ENCODE measurements at places on chromosomes 3 and 15.

DNA sequence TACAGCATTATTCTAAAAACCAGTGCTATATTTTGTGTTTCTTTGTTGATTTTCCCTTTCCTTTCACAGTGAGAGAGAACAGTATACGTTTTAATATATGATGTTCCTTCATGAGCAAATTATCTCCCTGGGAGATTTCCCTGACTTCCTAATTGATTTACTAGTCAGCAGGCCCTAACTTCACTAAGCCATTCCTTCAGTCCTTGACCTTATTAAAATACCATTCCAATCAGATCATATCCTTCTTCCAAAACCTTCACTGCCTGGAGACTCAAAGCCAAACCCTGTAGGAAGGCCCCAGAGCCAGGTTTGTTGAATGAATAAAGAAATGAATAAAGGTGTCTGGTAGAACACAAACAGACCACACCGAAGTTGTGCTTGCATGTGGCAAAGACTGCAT is 43.8 kb upstream of the ARHGEF3 start:
- DNase-seq, result no peak

GRCh38 chr3:134522541-134522940 is 36.7 kb downstream of the CEP63 start:
- DNase-seq, result no peak

DNA sequence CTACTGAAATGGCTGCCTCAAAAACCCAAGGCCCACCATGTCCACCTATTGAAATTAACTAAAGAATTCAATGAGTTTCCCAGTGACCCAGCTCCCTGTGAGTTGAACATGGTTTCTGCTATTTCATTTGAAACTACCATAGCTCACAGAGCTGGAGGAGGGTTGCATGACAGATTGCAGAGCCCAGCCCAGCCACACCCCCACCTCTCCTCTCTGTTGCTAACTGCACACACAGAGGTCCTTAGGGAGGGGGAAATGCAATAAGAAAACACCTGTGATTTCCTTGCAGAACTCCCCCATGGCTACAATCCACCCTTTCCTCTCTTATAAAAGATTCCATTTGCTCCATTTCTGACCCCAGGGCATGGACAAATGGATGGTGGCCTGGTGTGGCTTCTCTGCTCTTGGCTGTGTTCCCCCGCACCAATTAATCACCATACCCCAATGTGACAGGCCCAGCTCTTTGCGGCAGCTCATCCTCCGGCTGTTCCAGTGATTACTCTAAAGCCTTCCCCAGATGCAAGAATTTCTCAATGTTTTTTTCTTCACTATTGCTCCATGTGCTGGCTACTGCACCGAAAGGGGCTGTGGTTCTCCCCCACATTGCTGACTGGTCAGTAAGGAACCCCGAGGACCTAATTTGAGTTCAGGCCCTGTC is 208.4 kb upstream of the KBTBD8 start:
- DNase-seq, result no peak

DNA sequence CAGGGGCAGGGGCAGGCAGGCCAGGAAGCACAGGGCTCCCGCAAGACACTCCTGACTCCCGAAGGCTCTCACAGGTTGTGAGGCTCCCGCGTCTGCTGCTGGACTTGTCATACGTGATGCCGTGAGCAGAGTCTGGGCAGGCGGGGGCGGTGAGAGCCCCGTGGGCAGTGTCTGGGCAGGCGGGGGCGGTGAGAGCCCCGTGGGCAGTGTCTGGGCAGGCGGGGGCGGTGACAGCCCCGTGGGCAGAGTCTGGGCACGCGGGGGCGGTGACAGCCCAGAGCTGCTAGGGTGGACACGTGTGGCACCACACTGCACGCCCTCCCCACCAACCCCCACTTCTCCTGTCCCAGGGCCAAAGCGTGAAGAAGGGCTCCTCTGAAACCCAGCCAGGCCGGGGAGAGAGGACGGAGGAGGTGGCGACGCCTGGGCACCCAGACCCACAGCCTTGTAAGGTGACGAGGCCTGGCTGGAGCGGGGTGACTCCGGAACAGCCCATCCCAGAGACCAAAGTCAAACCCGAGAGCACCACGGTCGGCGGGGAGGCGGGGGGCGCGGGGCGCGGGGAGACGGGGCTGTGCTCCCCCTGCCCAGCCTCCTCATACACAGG is 35.0 kb downstream of the TNK2 start:
- no peak for DNase-seq

- no peak for DNase-seq
Observed at GRCh38 chr15:67172172-67172571, 82.3 kb downstream of the AAGAB start.

DNA sequence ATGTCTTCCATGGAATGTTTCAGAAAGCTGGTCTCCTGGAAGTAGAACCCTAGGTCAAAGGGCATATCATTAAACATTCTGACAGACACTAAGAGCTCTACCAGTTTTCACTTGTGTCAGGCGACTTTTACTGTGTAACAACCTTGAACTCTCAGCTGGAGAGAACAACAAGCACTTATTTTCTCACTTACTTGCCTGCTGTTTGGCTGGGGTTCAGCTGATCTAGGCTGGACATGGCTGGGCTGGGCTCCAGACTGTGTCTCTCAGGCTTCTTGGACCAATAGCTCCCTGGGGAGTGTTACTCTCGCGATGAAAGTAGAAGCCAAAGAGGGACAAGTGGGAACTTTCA is 527.3 kb downstream of the SHQ1 start:
- DNase-seq, result no peak

DNA sequence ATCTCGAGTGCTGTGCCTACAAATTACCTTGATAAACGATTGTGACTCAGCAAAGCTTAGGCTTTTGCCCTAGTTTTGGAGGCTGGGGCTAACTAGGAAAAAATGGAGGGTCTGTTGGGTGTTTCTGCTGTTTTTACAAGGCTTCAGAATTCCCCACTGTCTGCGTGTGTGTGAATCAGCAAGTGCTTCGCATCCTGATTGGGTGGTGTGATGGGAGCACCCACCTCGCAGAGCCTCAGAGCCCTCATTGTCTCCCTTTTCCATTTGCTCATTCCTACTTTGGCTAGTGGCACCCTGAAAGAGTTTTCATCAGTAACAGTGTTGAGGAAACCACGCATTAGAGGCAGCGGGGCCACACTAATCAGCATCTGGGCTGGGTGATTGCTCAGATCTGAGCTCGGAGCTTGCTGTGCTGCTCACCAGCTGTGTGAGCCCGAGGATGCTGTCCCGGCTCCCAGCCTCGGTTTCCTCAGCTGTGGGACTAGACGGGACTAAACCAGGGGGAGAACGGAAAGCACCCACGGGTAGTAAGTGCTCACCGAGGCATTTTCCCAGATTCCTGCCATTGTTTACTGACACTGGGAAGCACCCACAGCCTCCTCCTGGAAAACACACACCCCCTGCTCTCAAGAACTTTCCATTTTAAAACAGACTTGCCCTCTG is 40.6 kb downstream of the GOLGA8S start:
- DNase-seq, result no peak

DNA sequence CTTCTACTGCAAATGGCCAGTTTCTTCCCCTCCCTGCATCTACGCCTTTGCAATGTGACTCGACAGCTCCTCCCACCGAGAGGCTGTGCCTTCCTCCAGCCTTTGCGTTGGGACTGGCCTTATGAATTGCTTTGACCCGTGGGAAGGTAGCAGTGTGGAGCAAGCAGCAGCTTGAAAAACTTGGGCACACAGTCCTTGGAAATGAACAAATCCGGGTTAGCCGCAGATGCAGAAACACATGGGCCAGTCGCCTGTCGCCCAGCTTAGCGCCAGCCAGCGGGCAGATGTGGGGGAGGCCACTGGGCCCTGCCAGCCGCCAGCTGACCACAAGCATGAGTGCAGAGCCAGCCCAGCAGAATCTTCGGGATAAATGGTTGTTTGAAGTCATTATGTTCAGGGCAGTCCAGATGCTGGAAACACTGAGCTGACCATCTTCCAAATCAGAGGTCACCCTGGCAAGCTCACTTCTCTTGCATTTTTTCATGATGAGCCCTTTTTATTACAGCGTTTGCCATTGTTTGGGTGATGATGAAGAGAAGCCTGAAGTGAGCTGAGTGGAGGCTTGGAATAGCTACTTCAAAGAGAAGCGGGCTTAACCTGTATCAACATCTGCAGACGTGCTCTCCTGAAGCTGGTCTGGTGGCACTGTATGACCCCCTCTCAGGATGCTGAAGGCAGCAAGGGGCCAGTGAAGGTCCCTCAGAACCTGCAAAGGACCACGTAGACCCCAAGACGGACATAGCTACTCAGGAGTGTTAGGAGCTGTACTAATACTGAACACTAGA is 9.8 kb downstream of the SELENOS start:
- DNase-seq, result no peak

GRCh38 chr3:47782446-47783308 is 984 bp upstream of the SMARCC1 start:
- no peak for DNase-seq

DNA sequence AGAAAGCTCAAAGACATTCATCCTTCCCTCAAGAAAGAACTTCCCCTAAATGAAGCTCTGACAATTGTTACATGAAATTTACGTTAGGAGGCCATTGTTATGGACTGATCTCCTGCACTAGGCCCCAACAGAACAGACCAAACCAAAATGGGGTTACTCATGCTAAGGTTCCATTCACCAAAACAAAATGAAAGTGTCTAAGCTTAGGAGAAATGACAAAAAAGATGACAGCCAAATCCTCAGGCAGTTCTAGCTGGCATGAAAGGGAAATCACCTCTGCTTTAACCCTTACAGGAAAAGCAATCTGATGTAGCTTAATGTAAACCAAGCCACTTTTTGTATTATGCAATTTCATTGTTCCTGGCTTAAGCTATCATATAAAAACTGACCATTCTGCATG is 271.2 kb downstream of the MAGI1 start:
- no peak for DNase-seq

DNA sequence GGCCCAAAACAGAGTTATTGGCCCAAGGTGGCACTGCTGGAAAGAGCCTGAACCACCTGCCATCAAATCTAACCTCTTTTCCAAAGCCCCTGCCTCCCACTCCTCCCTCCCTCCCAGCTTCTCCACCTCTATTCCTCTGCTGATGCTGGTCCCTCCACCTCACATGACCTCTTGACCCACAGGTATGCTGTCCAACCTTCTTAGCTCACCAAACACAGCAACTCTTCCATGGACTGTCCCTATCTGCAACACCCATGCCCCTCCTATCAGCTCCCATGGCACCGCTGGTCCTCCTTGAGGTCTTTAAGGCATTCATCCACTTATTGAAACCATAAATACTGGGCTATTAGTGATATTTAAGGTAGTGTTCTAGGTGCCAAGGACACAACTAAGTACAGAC is 12.6 kb downstream of the NUP210 start:
- no peak for DNase-seq

DNA sequence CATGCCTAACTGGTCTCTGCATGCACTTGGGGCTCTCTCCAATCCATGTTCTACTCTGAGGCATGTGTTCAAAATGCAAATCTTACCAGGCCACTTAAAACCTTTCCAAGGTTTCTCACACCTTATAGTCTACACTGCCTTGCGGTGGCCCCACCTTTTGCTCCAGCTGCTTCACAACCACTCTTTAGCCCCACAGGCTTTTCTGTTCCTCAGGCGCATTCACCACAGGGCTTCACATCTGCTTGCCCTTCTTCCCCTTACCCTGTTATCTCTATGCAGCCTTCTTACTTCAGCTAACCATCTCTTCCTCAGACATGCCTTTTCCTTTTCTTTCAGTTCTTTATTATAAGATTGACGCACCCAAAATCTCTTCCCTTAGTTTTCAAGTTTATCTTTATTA is 37.8 kb downstream of the MINDY4B start:
- no peak for DNase-seq

- DNase-seq, result no peak
Observed at GRCh38 chr15:81507831-81508230, 133.8 kb upstream of the TMC3 start.

DNA sequence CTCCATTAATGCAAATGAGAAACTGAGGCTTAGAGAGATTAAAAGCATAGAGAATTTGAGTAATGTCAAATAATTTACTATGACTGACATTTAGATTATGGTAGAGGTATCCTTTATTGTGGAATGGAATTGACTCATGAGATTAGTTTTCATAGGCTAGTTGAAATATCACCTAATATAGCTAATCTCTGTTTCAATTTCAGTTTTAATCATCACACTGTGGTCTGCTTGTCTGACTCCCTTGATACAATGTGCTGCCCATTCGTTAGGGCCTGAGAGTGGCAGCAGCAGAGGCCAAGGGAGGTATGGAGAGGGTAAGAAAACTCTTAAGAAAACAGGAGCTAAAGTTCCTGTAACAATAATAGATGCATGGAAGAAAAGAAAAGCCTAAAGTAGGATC is 13.2 kb upstream of the ZBTB20 start:
- no peak for DNase-seq

GRCh38 chr3:180932819-180933218 is 20.3 kb downstream of the FXR1 start:
- DNase-seq, result no peak

- no peak for DNase-seq
Observed at GRCh38 chr3:149299938-149300801, 33.3 kb downstream of the TM4SF18 start.

DNA sequence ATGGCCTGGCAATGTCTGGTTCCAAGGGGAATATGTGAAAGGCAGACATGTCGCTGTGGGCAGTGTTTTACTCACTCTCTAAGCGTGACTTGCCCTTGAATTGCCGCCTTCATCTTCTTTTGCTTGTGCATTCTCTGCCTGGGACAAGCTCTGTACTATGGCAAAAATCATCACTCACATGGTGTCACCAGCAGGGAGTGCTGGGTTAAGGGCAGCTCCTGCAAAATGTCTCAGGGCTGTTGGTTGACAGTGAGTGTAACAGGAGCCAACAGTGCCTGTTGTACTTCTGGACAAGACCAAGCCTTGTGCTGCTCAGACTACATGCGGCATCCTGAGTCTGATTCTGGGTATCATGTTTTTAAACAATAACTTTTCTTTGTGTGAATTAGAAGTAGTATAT is 45.3 kb upstream of the KY start:
- DNase-seq, result no peak

DNA sequence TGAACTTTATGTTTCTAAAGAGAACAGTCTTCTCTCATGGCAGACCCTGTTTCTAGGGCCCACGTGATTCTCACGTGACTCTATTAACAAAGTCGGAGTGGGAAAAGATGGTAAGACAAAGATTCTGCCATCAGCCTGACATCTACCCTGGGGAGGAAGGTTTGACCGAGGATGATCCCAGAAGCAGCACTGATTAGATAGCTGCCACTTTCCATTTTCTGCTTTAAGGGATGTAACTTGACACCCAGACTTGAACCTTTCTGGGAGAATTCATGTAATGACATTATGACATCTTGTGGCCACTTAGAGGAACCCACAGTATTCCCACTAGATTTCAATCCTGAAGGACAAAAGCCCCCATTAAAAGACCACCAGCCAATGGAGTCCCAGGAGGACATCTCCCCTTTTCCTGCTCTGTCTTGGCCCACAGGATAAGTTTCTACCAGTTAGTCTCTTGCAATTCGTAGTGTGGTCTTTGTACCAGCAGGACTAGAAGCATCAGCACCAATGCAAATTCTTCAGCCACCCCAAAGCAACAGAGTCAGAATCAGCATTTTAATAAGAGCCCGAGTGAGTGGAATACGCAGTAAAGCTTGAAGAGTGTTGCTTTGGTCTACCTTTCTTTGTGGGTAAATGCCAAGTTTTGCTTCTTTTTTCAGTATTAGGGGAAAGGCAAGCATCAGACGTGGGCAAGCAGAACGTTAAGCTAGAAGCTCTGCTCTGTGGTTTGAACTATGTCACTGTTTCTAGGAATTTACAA is 480.5 kb upstream of the PROK2 start:
- no peak for DNase-seq
